ENCODE measurements at places on chromosomes 6 and 20. TPM values are rescaled to one million over a fixed set of nuclear protein-coding genes. Genes with fewer than 3 reads are reported as not detected.

DNA sequence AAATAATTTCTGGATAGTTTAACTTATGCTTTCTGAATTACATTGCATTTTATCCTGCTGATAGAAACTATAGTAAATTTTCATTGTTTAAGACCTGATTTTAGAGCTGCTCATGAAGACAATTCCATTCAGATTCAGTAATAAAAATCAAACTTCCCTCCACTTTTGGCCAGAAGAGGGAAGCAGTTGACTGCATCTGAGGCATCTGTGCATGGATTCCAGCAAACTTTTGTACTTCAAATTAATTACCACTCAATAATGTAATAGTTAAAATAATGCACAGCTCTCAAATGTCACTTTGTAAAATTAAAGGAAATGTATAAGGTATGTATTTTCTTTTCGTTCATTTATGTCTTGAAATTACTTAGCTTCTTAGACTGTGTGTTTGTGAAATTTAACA lies 64.2 kb upstream of the SLC35B3 start:
- no peak for DNase-seq

GRCh38 chr20:7180256-7181045 lies 413.0 kb downstream of the BMP2 start:
- no peak for DNase-seq

- DNase-seq = no peak
Measured at GRCh38 chr6:96257751-96258150, 242.0 kb downstream of the FUT9 start.

DNA sequence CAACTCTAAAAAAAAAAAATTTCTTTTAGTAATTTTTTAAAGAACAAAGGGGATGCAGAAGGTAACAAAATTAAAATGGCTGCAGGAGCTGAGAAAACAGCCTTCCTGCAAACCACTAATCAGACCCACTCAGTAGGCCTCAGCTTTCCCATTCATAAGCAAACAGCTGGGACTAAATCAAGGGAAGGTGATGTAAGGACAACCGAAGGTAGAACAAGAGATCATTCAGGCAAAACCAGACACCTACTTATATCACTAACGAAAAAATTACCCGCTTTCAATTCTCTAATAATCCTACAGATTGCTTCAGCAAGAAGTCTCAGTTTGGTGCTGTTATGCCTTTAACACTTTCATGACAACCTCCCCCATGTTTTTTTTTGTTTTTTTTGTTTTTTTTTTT lies 124.0 kb downstream of the ZMYND8 start:
- no peak for DNase-seq

GRCh38 chr6:33197431-33198048 lies 2.9 kb downstream of the RXRB start:
- no peak for DNase-seq

The HLA-G gene
- total RNA-seq = not detected

The XPO5 gene
- total RNA-seq = 12.9 TPM

The SLC16A10 gene
- total RNA-seq = 8.6 TPM

The ISM1 gene
- 1.5 TPM for total RNA-seq
